Esophagus squamous epithelium (tissue), 5 donors: ENCODE measurements at places on chromosomes 12 and 14. TPM values are rescaled to one million over a fixed set of nuclear protein-coding genes. Genes with fewer than 3 reads are reported as not detected.
A peak's percentile ranks its signal among the peaks of the same experiment; 100 is the strongest.

GRCh38 chr14:60723116-60723906 lies 840 bp downstream of the SIX4 start:
- H3K4me1 ChIP-seq: peaks cover 11% of the 10 kb centered on the region
- peak overlapping the region; percentile 23 for H3K27ac ChIP-seq
- peak overlapping the region; percentile 56 for H3K4me3 ChIP-seq
- H3K36me3 ChIP-seq: no peaks in the 10 kb centered on the region
- no peak for DNase-seq

DNA sequence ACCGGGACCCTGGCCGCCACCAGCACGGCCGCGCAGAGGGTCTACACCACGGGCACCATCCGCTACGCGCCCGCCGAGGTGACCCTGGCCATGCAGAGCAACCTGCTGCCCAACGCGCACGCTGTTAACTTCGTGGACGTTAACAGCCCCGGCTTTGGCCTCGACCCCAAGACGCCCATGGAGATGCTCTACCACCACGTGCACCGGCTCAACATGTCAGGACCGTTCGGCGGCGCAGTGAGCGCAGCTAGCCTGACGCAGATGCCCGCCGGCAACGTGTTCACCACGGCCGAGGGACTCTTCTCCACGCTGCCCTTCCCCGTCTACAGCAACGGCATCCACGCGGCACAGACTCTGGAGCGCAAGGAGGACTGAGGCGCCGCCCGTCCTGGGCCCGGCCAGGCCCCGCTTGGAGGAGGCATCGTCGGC lies 150.1 kb downstream of the EGLN3 start:
- H3K27me3 ChIP-seq: no peaks in the 10 kb centered on the region
- H3K27ac ChIP-seq: no peak overlapping the region
- H3K36me3 ChIP-seq: no peaks in the 10 kb centered on the region
- peak overlapping the region; percentile 53 for H3K4me3 ChIP-seq

DNA sequence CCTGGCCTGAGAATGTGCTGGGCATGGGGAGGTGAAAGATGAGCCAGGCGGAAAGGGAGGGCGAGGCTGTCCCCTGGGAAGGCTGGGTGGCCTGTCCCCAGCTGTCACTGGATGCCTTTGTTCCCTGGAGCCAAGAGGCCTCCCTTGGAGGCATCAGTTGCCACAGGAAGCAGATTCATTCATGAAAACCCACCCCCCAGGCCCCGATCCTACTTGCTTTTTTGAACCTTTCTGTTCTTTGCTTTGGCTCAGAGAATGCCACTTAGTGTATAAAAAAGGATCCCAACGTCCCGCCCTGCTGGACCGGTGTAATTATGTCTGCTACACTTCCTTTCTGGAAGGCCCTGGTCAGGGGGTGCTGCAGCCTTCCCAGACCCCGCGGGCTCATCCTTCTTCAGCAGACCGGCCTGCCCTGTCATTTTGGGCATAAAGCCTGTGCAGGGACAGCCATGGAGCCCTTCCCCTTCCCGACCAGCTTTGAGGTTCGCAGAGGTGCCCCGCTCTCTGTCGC lies 220.2 kb downstream of the SLC41A2 start:
- H3K4me1 ChIP-seq: peaks cover 64% of the 10 kb centered on the region
- H3K36me3 ChIP-seq: no peaks in the 10 kb centered on the region
- peak overlapping the region; percentile 31 for H3K27ac ChIP-seq
- no peak overlapping the region for H3K4me3 ChIP-seq
- H3K27me3 ChIP-seq: no peaks in the 10 kb centered on the region

- H3K27me3 ChIP-seq: peaks cover 8% of the 10 kb centered on the region
- no peak overlapping the region for H3K4me3 ChIP-seq
- no peak for DNase-seq
- H3K36me3 ChIP-seq: no peaks in the 10 kb centered on the region
- H3K27ac ChIP-seq: no peak overlapping the region
These were observed 17.0 kb downstream of the SLC8A3 start for GRCh38 chr14:70171726-70172125.

- H3K27me3 ChIP-seq: no peaks in the 10 kb centered on the region
- no peak overlapping the region for H3K4me3 ChIP-seq
- H3K27ac ChIP-seq: no peak overlapping the region
- peaks cover 9% of the 10 kb centered on the region for H3K4me1 ChIP-seq
- H3K36me3 ChIP-seq: no peaks in the 10 kb centered on the region
These were observed 6.4 kb downstream of the ERP27 start for GRCh38 chr12:14931791-14932560.

GRCh38 chr14:22434030-22434429 lies 155.0 kb downstream of the DAD1 start:
- H3K36me3 ChIP-seq: no peaks in the 10 kb centered on the region
- H3K4me3 ChIP-seq: no peak overlapping the region
- peaks cover 18% of the 10 kb centered on the region for H3K4me1 ChIP-seq
- no peak overlapping the region for H3K27ac ChIP-seq
- no peak for DNase-seq

DNA sequence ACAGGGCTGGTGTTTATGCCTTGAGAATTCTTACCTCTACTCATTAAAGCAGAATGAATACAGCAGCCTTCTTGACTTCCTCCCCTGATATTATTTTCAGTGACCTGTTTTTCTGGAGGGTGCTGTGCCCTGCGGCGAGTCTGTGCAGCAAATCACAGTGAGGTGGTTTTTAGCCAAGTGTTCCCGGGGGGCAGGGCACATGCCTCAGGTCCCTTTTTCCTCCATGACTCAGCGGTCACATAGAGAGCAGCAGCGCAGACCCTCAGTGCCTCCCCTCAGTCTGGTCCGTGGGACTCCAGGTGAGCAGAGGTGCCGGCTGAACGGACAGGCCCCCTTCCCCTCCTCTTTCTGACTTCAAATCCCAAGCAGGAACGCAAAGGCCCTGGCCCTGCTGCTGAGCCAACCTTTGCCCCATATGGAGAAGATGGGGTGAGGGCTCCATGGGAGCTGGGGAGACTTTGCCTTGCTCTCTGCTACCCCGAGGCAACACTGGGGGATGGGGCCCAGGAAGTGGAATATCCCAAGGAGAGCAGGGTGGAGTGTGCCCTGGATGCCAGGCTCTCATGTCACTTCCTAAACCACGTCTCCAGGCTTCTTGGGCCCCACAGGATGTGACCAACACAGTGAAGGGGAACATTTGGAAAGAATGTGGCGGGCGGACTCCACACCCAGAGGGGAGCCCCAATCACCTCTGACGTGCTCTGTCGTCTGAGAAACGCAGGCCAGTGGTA lies 90.0 kb downstream of the DHRS2 start:
- no peaks in the 10 kb centered on the region for H3K36me3 ChIP-seq
- DNase-seq: no peak
- no peak overlapping the region for H3K4me3 ChIP-seq

- H3K4me1 ChIP-seq: peaks cover 6% of the 10 kb centered on the region
- peak overlapping the region; percentile 33 for H3K4me3 ChIP-seq
- DNase-seq: no peak
- no peak overlapping the region for H3K27ac ChIP-seq
These were observed 721 bp downstream of the CABP1 start for GRCh38 chr12:120640861-120641833.

DNA sequence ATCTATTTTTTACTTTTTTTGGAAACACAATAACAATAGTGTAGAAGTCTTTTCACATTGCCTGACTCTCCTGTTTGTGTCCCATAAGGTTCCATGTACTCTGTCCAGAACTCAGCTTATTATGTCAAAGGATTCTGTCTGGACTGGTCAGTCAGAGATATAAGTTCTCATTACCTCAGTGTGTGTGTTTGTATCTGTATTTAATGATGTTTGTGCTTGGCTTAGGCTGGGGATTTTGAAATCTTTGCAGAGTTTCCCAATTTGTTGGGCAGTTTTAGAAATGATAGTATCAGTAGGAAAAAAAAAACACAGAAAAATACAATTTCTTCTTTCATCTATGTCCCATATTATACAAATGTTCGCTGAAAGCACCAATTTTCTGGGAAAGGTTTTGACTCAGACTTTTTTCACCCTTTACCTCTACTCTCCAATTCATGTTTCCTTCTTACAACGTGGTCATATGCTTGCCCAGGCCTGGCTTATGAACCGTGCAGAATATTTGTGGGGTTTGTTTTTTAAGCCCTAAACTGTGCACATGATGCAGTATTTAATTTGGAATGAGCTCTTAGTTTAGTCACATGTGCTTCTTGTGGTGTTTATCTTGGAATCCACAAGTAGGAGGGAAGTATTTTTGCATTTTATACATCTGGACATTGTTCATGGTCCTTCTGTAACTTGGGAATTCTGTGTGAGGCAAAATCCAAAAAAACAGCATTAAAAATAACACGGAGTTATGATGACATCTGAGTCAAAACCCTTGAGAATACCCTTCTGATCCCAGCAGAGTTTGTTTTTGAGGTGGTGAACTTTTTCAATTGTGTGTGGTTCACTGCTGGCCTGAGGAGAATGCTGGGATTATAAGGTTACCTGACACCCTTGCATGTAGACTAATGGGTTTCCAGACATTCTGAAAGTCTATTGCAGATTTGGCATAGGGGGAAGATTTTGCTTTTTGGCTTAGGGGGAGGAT lies 121.2 kb downstream of the RAD51B start:
- peak overlapping the region; percentile 86 for H3K27ac ChIP-seq
- no peak for DNase-seq
- H3K4me3 ChIP-seq: no peak overlapping the region
- no peaks in the 10 kb centered on the region for H3K27me3 ChIP-seq

DNA sequence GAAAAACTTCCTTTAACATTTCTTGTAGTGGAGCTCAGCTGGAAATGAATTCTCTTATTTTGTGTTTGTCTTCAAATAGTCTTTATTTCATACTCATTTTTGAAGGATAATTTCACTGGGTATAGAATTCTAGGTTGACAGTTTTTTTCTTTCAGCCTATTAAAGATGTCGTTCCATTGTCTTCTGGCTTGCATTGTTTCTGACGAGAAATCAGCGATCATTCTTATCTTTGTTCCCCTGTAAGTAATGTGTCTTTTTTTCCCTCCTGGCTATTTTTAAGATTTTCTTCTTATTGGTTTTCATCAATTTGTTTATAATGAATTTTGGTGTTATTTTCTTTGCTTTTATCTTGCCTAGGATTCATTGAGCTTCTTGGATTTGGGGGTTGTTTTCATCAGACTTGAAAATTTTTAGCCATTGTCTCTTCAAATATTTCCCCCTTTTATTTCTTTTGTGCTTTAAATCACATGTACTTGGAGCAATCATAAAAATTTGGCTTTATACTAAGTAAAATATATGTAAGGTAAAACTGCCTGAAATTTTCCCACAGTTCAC lies 89.4 kb downstream of the UNC79 start:
- H3K27ac ChIP-seq: no peak overlapping the region
- H3K36me3 ChIP-seq: no peaks in the 10 kb centered on the region

DNA sequence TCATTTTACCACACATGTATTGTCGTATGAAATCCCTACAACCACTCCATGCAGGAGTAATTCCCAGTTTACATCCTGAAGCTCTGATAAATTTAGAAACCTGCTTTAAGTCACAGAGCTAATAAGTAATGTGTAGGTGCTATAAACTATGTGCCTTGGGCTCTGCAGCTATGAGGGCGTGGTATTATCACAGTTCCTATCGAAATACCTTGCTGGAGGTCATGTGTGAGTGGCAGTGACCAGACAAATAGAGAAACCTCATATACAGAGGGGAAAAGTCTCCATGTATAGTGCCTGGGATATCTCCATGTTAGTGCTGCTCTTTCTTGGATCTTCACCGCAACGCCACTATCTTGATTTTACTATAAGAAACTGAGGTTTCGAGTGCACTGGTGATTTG lies 883 bp upstream of the TBC1D15 start:
- peaks cover 41% of the 10 kb centered on the region for H3K4me1 ChIP-seq
- H3K27me3 ChIP-seq: no peaks in the 10 kb centered on the region
- H3K4me3 ChIP-seq: peak overlapping the region; percentile 88
- no peak for DNase-seq
- peak overlapping the region; percentile 97 for H3K27ac ChIP-seq
- no peaks in the 10 kb centered on the region for H3K36me3 ChIP-seq

GRCh38 chr12:109930028-109930800 lies 30.1 kb downstream of the TCHP start:
- DNase-seq: no peak
- H3K27ac ChIP-seq: no peak overlapping the region
- H3K4me1 ChIP-seq: no peaks in the 10 kb centered on the region
- H3K4me3 ChIP-seq: no peak overlapping the region
- peaks cover 23% of the 10 kb centered on the region for H3K36me3 ChIP-seq

DNA sequence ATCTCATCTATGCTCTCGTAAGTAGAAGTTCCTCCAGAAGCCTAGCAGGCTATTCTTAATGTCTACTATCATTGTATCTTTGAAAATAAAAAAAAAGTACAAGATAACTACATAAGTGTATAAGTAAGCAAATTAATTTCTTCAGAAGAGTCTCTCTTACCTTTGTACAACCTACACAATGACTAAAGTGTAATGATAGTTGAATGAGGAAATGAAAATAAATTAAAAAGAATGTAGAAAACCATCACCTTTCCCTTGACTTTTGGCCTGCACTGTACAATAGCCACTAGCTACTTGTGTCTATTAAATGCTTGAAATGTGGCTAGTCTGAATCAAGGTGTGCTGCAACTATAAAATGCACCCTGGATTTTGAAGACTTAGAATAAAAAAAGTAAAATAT lies 229.9 kb upstream of the FOXN3 start:
- DNase-seq: no peak
- H3K27ac ChIP-seq: no peak overlapping the region

B3GNT4 gene
- 1.1 TPM for total RNA-seq

PLEKHD1 gene
- 0.19 TPM for total RNA-seq

SIX1 gene
- total RNA-seq: 0.23 TPM

AMIGO2 gene
- 1.6 TPM for total RNA-seq

RIPK3 gene
- total RNA-seq: 21.4 TPM
